RKO (cell line): ENCODE measurements at places on chromosomes 7 and 10.

DNA sequence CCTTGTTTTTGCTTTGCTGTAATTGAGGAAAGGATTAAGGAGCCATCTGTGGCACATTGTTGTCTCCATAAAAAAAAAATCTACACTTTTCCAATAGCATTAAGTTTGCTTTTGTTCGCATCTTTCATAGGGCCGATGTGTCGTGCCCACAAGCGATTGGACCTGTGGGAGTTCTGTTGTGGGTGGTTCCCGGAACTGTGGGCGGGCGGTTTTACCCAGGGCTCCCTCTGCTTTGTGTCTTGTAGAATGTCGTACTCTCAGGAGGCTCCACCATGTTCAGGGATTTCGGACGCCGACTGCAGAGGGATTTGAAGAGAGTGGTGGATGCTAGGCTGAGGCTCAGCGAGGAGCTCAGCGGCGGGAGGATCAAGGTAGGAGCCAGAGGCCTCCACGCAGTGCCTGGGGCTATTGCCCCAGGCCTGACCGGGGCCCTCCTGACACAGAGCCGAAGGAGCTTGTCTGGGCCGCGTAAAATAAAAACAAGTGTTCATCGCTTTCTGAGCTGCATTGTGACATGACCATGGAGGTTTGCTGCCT is 92.4 kb downstream of the ACTR3B start:
- DNase-seq = no peak

DNA sequence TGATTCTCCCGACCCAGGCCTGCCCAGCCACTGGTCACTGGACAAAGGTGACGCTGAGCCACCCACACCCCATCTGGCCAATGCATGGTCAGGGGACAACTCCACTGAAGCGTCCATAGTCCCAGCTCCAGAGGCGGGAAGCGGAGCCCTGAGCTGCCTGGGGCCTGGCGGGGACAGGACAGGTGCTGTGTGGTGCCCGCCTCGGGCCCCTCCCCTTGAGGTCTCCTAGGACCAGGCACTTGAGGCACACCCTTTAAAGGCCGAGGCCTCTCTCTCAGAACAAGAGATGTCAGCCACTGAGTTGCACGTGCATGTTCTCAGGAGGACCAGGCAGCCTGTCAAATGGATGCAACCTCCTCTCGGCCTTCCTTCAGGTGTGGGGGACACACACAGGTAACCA is 52.5 kb upstream of the PPP2R2D start:
- no peak for DNase-seq

- DNase-seq = no peak
These were observed 65.1 kb upstream of the BET1 start for GRCh38 chr7:94069162-94069739.

GRCh38 chr7:82317760-82318159 is 125.8 kb downstream of the CACNA2D1 start:
- no peak for DNase-seq

- no peak for DNase-seq
These were observed 30.6 kb downstream of the SVOPL start for GRCh38 chr7:138670594-138670993.
